ENCODE measurements at places on chromosomes 16 and 17.

DNA sequence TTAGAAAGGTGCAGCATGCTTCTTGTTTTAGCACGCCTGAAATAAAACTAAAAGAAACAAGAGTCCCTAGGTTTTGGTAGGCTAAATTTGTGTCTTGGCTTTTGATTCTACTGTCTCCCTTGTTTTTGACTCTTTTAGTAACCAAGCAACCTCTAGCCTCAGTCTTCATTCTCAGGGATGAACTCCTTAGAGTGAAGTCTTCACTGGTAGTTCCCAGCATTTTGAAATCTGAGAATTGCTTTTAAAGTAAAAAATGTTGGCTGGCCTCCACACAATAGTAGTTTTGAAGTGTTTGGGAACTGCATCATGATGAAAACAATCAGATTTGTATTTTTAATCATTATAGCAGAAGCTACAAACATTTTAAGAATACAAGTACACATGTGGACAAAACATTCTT is 6.1 kb upstream of the CDR2 start:
- no peak for DNase-seq

- no peak for DNase-seq
Measured at GRCh38 chr17:78316867-78317789, 42.7 kb downstream of the SOCS3 start.

- DNase-seq: no peak
Measured at GRCh38 chr16:26668026-26668425, 398.7 kb upstream of the C16orf82 start.

GRCh38 chr17:347309-347899 is 5.2 kb downstream of the RPH3AL start:
- DNase-seq: no peak

DNA sequence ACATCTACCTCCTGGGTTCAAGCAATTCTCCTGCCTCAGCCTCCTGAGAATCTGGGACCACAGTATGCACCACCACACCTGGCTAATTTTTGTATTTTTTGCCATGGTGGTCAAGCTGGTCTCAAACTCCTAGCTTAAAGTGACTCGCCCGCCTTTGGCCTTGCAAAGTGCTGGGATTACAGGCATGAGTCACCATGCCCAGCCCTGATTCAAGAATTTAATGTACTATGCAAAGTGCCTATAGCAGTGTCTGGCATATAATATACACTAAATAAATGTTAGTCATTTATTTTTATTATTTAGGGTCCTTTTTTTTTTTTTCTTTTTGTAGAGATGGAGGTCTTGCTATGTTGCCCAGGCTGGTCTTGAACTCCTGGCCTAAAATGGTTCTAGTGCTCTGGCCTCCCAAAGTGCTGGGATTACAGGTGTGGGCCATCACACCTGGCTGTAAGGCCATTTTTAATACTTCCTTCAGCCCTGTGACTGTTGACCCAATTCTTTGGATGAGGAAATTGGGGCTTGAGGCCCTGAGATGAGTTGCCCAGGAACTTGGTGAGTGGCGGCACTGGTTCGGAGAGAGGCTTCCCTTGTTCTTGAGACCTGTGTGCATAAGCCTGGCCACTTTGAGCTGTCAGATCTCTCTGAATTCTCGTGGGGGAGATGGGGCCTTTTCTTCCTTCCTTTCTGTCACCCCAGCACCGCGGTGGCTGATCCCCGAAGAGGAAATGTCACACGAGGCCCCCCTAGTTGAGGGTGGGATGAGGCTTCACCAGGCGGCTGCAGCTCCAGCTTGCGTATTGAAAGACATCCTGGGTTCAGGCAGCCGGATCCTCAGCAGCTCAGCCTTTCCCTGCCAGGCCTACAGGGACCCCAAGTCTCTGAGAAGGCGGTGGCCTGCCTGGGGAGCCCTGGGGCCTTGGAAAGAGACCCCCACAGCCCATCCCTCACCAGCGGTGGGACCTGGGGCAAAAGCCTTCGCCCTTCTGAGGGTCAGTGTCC is 38.7 kb downstream of the LAT start:
- no peak for DNase-seq
